ENCODE measurements at places on chromosomes 3 and 15. TPM values are rescaled to one million over a fixed set of nuclear protein-coding genes. Genes with fewer than 3 reads are reported as not detected.

ZKSCAN7 gene
- total RNA-seq: 0.99 TPM

GRCh38 chr3:12302564-12302963 is 13.7 kb downstream of the PPARG start:
- no peak overlapping the region for H3K4me3 ChIP-seq
- H3K36me3 ChIP-seq: no peaks in the 10 kb centered on the region
- no peaks in the 10 kb centered on the region for H3K4me1 ChIP-seq
- no peak overlapping the region for H3K27ac ChIP-seq
- peaks cover 5% of the 10 kb centered on the region for H3K27me3 ChIP-seq
- no peak for DNase-seq

- no peak overlapping the region for H3K27ac ChIP-seq
- no peaks in the 10 kb centered on the region for H3K36me3 ChIP-seq
- H3K4me3 ChIP-seq: no peak overlapping the region
- no peaks in the 10 kb centered on the region for H3K27me3 ChIP-seq
- H3K4me1 ChIP-seq: no peaks in the 10 kb centered on the region
Observed at GRCh38 chr3:99659032-99659431, 20.6 kb downstream of the COL8A1 start.

DNA sequence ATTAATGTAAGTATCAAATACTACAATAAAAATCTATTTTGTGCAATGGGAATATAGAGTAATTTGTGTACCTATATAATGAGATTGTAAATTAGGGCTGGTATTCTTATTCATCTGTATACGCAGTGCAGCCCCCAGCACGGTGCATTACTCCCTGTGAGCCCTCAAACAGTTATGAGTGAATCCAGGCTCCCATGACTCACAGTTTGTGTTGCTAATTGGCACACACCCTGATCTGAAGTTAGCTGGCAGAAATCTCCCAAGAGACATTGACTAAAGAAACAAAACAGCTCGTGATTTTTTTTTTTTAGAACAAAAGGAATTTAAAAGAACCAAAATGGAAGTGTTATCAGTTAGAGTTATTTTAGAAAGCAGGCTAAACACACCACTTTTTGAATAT is 15.7 kb downstream of the GK5 start:
- H3K27ac ChIP-seq: no peak overlapping the region
- peaks cover 52% of the 10 kb centered on the region for H3K36me3 ChIP-seq
- H3K4me3 ChIP-seq: no peak overlapping the region

FSD2 gene
- total RNA-seq: 28.9 TPM

RASGRF1 gene
- not detected for total RNA-seq

GRCh38 chr3:195209847-195210265 is 61.1 kb downstream of the XXYLT1 start:
- H3K36me3 ChIP-seq: no peaks in the 10 kb centered on the region
- peak overlapping the region; percentile 54 for H3K4me3 ChIP-seq
- H3K4me1 ChIP-seq: peaks cover 30% of the 10 kb centered on the region
- H3K27ac ChIP-seq: peak overlapping the region; percentile 69

TNFSF10 gene
- total RNA-seq: 18.6 TPM

MOBP gene
- not detected for total RNA-seq

- no peak for DNase-seq
- no peak overlapping the region for H3K4me3 ChIP-seq
- no peaks in the 10 kb centered on the region for H3K4me1 ChIP-seq
- no peak overlapping the region for H3K27ac ChIP-seq
Observed at GRCh38 chr3:51578238-51578637, 39.7 kb downstream of the RAD54L2 start.

- peaks cover 12% of the 10 kb centered on the region for H3K4me1 ChIP-seq
- peak overlapping the region; percentile 89 for H3K27ac ChIP-seq
- H3K36me3 ChIP-seq: no peaks in the 10 kb centered on the region
- DNase-seq: peak; percentile 93
- no peaks in the 10 kb centered on the region for H3K27me3 ChIP-seq
Observed at GRCh38 chr3:129316248-129317013, 37.8 kb downstream of the HMCES start.

- no peak overlapping the region for H3K4me3 ChIP-seq
- H3K36me3 ChIP-seq: no peaks in the 10 kb centered on the region
- no peaks in the 10 kb centered on the region for H3K4me1 ChIP-seq
- H3K27me3 ChIP-seq: no peaks in the 10 kb centered on the region
- no peak overlapping the region for H3K27ac ChIP-seq
Observed at GRCh38 chr3:139758654-139759291, 81.0 kb upstream of the NMNAT3 start.

IL5RA gene
- 0.19 TPM for total RNA-seq

- no peaks in the 10 kb centered on the region for H3K36me3 ChIP-seq
- no peak overlapping the region for H3K27ac ChIP-seq
- no peak for DNase-seq
- no peaks in the 10 kb centered on the region for H3K4me1 ChIP-seq
- no peak overlapping the region for H3K4me3 ChIP-seq
Observed at GRCh38 chr3:53380306-53380705, 33.0 kb upstream of the DCP1A start.

DNA sequence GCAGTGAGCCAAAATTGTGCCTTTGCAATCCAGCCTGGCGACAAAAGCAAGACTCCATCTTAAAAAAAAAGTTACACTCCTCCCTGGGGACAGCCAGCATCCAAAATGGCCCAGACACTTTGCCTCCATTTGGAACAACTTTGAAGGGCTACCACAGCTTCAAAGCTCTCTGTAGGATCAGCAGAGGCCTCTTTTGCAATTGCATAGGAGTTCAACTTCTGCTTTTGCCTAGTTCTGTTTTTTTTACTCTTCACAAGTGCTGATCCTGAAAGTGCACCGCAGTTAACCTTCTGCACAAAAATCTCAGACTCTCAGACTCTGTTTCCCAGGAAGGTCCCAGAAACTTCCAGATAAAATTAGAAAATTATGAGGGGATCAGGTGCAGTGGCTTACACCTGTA is 25.2 kb upstream of the SLC4A7 start:
- H3K27me3 ChIP-seq: no peaks in the 10 kb centered on the region
- H3K36me3 ChIP-seq: no peaks in the 10 kb centered on the region
- DNase-seq: no peak
- H3K4me1 ChIP-seq: no peaks in the 10 kb centered on the region
- no peak overlapping the region for H3K4me3 ChIP-seq

DNA sequence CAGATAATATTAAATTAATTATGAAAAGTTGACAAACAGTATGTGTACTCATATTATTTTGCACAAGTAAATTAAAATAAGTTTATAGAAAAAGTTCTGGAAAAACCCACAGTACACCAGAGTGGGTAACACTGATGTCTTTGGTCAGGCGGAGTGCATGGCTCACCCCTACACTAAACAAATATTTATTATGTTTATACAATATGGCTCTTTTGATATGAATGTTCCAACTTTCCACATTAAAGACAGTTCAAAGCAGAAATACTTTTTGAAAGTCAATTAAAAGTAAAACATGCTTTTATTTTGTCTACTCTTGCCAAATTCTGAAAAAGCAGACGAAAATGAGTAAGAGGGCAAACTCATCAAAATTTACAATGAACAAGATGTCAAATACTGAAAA is 56.2 kb upstream of the DCBLD2 start:
- no peak overlapping the region for H3K27ac ChIP-seq
- no peaks in the 10 kb centered on the region for H3K4me1 ChIP-seq
- H3K36me3 ChIP-seq: no peaks in the 10 kb centered on the region
- DNase-seq: no peak

EFCAB12 gene
- total RNA-seq: not detected

- DNase-seq: no peak
- H3K4me3 ChIP-seq: no peak overlapping the region
- H3K4me1 ChIP-seq: no peaks in the 10 kb centered on the region
- H3K27ac ChIP-seq: no peak overlapping the region
- no peaks in the 10 kb centered on the region for H3K36me3 ChIP-seq
Observed at GRCh38 chr3:181567311-181568075, 144.2 kb upstream of the SOX2 start.

DNA sequence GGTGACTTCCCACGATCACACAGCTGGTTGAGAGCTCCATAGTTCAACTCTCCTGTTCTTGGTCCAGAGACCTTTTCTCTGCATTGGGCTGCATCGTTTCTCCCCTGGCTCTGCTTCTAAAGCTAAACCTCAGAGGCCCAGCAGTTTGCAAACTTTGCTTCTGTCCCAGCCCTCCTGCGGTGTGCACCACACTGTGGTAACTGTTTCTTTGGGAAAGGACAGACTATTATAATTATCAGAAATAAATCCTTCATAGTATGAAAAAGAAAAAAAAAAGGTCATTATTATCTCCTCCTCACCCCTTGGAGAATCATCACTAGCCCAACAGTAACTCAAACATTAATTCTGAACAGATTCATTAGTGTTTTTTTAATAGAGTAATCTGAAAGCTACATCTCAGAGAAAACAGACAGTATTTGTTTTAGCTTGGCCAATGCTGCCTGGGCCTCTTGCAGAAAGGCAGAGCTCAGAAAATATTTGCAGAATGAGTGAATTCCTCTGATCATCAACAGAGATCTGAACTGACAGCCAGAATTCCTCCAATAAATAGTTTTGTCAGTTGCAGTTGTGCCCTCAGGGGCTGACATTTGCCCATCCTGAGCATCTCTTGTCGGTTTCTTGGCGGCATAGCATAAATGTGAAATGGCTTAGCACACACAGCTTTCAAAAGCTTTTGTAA is 52.9 kb downstream of the BFSP2 start:
- H3K36me3 ChIP-seq: no peaks in the 10 kb centered on the region
- H3K27me3 ChIP-seq: no peaks in the 10 kb centered on the region
- DNase-seq: no peak

All from psoas muscle (tissue), 8 donors.